ENCODE measurements at places on chromosomes 12 and 14.

- no peak for DNase-seq
Observed at GRCh38 chr14:86796221-86797074, 1196.5 kb downstream of the GALC start.

DNA sequence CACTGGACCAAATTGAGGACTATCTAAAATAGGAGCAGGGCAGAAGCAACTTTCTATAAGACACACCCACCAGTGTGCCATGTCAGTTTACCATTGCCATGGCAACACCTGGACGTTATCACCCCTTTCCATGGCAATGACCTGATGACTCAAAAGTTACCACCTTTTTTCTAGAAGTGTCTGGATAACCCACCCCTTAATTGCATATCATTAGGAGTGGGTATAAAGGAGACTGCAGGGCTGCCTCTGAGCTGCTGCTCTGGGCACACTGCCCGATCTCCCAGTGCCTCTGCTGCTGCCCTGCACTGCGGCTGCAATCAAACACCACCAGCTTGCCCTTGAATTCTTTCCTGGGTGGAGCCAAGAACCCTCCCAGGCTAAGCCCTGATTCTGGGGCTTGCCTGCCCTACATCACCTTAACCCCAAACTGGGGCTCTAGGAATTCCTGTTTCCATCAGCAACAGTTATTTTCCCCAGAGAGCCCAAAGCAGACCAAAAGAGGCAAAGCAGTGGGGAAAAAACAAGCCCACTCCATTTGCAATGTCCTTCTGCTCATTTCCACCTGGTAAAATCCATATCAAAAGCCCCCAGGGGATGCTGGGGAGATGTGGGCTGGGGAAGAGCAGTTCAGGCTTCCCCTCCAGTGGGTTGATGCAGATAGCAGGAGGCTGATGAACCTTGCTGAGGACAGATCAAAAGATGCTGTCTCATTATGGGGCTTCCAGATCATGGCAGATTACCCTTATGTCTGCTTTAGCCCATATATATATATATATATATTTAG is 129.5 kb upstream of the NCOR2 start:
- DNase-seq, result no peak

GRCh38 chr12:6340032-6340638 is 1.7 kb downstream of the TNFRSF1A start:
- peak; percentile 60 for DNase-seq

- no peak for DNase-seq
Observed at GRCh38 chr14:98175436-98175835, 1096.6 kb downstream of the BCL11B start.

- no peak for DNase-seq
Observed at GRCh38 chr12:103279444-103279843, 216.3 kb downstream of the C12orf42 start.

GRCh38 chr14:95098984-95099599 is 58.2 kb downstream of the DICER1 start:
- peak; percentile 7 for DNase-seq

GRCh38 chr12:132597333-132598316 is 12.8 kb downstream of the LRCOL1 start:
- no peak for DNase-seq

GRCh38 chr12:82896979-82897378 is 210.3 kb downstream of the TMTC2 start:
- DNase-seq, result no peak

- DNase-seq, result no peak
Observed at GRCh38 chr14:56874375-56874774, 64.1 kb upstream of the OTX2 start.

- no peak for DNase-seq
Observed at GRCh38 chr12:33945438-33945784, 76.9 kb upstream of the ALG10 start.

GRCh38 chr14:33120966-33121365 is 182.3 kb downstream of the NPAS3 start:
- no peak for DNase-seq

- no peak for DNase-seq
Observed at GRCh38 chr12:82688035-82688501, 1.4 kb downstream of the TMTC2 start.

GRCh38 chr14:100785626-100786025 is 40.3 kb upstream of the MEG3 start:
- no peak for DNase-seq

DNA sequence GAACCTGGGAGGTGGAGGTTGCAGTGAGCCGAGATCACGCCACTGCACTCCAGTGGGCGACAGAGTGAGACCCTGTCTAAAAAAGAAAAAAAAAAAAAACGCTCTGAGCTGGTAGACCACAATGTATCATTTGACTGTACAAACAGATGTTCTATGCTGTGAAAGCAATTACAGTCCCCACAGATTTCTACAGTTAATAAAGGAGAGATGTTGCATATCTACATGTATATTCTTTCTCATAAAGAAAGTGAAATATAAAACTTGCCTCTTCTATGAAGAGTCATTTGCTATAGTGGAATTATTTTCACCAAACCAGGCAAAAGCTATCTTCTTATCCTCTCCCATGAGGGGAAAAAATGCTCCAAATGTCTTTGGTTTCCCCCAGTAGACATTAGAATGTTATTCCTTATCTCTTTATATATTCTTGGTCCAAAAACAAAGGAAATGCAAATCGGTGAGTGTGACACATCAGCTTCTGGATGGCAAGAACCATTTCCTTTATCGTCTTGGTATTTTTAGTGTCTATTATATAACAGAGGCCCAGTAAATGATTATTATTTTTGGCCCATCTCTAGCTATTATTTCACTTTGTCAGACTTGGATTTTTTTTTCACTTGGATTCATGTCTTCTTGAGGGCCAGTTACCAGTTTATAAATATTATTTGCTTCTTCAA is 230.4 kb downstream of the SSPN start:
- no peak for DNase-seq

DNA sequence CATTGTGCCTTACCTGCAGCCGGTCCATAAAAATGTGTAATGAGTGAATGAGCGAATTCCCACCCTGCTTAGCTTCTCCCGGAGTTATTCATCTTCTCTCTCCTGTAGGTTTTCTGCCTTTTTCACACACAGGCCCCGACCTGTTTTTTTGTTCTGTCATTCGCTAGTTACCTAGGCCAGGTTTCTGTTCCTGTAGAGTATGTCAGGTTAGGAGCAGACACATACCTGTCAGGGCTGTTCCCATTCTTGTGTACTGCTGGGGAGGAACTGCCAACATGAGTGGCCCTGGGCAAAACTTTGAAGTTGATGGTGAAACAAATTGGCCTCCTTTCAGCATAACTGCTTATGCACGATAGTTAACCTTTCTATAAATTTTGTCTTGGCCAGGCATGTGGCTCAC is 140.1 kb downstream of the SYNE2 start:
- no peak for DNase-seq

DNA sequence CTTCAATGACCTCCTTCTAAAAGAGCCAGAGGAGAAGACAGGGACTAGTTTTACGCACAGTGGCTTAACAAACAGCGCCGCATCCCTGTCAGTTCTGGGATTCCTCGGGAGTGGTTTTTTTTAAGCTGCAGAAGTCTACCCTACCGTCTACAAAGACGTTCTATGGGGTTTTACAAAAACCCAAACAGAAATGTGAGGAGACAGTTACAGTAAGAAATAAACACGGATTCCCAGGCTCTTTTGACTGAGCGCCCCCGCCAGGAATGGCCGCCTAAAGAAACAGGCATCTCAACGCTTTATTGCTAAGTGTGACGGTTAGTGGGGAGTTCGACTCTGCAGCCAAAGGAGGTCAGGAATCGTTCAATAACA is 484 bp downstream of the ALKBH1 start:
- peak; percentile 15 for DNase-seq

DNA sequence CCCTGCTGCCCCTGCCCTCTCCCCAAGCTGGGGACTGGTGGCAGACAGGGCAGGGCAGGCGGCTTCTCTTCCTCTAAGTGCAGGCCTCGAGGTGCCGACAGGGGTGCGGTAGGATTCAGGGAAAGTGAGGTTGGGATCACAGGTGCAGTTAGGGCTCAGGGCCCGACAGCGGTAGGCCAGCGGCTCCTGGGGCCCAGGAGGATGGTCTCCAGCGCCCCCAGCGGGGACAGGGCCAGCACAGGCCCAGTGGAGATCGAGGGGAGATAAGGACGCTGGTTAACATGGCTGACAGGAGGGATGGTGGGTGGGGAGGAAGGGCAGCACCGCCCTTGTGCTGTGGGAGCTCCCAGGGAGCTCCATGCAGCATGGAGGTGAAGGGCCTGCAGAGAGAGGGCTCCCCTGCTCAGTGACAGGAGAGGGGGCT is 935 bp upstream of the CRIP1 start:
- no peak for DNase-seq
